ENCODE measurements at places on chromosomes 3 and 15.

DNA sequence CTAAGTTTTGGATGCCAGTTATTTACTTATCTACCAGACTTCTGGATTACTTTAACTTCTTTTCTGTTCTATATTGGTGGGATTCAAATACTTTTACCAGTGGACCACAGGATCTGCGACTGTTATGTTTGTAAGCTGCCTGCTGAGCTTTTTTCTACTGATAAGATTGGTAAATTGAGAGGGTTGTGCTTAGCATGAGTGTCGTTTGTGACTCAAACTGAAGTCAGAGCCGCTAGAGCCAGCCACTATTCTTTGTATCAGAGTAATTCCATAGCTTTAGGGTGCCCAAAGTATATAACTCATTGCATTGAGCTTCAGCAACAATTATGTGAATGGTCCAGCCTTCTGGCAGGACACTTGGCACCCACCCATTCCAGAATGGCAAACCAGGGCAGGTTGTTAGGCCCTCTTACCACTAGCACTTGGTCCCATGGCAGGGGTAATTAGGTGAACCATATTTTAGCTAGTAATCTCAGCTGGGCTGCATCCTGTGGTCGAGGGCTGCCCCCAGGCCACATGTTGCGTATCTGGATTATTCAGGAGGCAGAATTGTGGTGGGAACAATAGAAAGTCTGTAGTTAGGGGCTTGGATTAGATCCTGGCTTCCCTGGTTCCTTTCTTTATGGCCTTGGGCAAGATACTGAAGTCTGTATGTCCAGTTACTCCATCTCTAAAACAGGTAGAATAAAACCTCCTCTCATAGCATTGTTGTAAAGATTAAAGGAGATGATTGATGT, 6.0 kb downstream of the PLCL2 start:
- DNase-seq: no peak

- no peak for DNase-seq
Observed at GRCh38 chr3:170716172-170716805, 130.4 kb upstream of the SLC7A14 start.

DNA sequence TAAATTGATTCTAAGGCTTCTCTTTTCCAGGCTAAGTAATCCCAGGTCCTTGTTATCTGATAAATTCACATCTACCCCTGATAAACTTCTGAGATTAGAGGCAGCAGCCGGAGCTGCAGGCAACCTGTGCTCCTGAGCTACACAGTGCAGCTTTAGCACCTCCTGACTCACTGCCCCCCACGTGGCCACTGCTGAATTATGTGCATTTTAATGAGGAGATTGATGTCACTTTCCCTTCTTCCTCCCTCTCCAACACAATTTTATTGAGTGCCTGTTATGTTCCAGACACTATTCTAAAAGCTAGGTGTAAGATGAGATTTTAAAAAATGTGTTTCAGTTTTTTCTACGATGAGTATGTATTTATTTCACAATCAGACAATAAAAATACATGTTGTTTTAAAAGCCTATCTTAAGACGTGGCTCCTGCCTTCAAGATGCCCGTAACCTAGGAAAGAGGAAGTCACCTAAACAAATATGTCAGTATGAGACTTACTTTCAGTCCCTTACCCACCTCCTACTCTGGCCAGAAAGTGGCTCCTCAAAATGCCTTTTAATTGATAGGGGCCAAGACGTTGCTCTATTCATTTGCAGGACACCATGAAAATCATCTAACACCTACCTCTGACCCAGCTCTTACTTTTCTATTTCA, 161.5 kb upstream of the PFN2 start:
- no peak for DNase-seq

DNA sequence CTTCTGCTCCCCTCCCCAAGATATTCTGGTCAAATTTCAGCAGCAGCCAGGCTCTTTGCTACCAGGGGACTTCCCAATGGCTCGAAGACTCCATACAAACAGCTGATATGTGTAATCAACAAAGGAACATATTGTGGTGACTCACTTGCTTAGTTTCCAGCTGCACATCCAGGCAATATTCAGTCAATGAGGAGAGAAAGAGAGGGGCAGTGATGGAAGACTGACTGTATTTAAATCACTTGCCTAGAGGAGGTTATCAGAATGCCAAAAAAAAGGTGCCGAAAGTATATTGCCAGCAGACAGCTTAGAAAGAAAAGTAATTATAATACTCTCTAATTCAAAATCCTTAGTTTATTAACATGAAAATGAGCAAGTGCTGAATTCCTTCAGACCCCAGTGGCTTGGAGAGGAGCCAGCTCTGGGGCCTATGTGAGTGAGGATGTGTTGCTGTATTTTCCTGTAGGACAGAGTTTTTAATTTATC, 236.5 kb downstream of the LRTM1 start:
- no peak for DNase-seq

GRCh38 chr3:112097378-112097777, 11.2 kb downstream of the C3orf52 start:
- peak; percentile 88 for DNase-seq

Data from AG20443 (cell line).